A172 (cell line): ENCODE measurements at places on chromosomes 2 and 18.
A peak's percentile ranks its signal among the peaks of the same experiment; 100 is the strongest.

- DNase-seq = peak; percentile 90
Measured at GRCh38 chr2:62999905-63000304, 50.7 kb upstream of the OTX1 start.

- DNase-seq = no peak
Measured at GRCh38 chr2:32379352-32379751, 22.5 kb downstream of the BIRC6 start.

DNA sequence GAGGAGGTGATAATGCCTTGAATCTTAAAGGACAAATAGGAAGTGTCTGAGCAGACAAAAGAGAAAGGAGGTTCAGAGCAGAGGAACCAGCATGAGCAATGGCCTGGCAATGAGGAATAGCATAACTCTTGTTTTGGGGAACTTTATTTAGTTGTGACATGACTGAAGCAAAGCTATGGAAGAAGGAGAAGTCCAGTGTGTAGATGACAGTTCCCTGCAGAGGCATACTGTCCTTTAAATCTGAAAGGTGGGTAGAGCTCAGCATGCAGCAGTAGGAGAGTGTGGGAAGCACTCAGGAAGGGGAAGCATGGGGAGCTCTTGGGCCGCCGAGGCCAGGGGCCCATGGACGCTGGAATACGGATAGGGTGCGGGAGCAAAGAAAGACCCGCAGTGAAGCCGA lies 173.8 kb downstream of the SEPTIN10 start:
- DNase-seq = no peak

DNA sequence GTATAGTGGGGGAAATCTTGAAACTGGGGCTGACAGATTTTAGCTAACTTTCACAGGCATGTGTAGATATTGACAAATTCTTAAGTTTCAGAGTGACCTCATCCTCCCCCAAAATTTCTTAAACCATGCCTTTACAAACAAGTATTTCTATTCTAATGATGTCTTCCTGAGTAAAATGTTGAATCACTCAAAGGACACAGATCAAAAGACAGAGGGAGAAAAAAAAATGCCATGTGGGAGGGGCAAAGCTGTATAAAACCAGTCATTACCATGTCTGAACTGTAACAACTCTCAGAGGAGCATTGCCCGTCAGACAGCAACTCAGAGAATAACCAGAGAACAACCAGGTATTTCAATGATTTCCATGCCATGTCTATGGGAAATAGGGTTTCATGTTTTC lies at the start of gene SERPINB2:
TSS of gene SERPINB2 (plus strand) at position 282 of the 400 bp plus-strand sequence. CDS start 3,740 bp downstream, outside the sequence.
- DNase-seq = no peak

- DNase-seq = no peak
Measured at GRCh38 chr2:186346216-186346615, 139.8 kb upstream of the ZC3H15 start.

DNA sequence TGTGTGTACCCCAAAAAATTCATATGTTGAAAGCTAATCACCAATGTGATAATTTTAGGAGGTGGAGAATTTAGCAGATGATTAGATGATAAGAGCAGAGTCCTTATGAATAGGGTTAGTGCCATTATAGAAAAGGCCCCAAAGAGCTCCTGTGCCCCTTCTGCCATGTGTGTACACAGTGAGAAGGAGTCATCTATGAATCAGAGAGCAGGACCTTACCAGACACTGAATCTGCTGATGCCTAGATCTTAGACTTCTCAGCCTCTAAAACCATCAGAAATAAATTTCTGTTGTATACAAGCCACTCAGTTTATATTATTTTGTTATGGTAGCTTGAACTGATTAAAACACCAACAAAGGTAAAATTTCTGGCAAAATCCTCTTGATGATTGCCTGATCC lies 560.0 kb upstream of the CDH2 start:
- peak; percentile 26 for DNase-seq

- DNase-seq = peak; percentile 21
Measured at GRCh38 chr18:14776801-14777200, 28.8 kb downstream of the ANKRD30B start.

DNA sequence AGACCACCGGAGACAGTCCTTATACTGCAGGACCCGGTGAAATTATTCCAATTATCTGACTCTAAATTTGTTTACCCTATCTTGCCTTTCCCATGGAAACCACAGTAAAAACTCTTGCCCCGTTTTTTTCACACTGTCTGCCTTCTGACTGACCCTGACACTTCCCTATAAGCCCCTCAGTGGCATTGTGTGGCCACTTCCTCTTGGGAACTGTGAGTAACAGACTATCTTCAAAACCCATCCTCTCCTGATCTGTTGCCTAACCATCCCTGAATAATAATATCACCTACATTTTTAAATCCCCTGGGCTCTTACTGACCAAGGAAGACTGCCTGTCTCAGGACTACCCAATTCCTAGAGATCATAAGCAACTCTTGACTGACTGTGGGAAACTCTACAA lies 42.6 kb upstream of the RNF152 start:
- DNase-seq = no peak

GRCh38 chr2:164722616-164723338 lies 101.5 kb upstream of the GRB14 start:
- no peak for DNase-seq

GRCh38 chr18:12246849-12247808 lies 7.0 kb upstream of the CIDEA start:
- DNase-seq = no peak

DNA sequence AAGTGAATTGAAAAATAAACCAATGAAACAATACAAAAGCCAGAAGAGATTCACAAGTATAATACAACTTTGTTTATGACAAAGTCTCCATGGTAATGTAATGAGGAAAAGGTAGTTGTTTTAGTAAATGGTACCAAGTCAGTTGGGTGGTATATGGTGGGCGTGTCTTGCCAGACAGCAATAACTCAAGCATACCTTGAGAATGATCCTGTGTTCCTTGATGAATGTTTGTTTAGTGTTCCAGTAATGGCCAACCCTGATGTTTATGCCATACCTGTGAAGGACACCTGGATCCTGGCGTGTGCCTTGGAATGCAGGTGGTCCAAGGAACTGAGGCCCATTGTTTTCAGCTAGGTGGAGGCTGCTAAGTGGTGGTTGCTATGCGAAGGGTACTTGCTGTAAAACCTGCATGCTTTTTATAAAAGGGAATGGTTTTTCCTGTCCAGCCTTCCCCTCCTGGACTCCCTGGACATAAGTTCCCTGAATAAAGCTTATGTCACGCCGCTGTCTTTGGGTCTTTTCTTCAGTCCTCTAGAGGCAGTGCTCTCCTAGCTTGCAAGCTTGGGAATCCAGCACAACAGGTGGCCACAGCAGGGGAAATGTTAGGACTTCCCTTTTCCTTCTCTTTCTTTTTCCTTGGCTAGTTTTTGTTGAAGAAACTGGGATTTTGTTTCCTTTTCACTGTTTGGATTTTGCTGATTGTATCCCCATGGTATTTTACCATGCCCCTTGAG lies 54.7 kb downstream of the MTA3 start:
- DNase-seq = no peak

GRCh38 chr18:62365420-62365819 lies 40.3 kb downstream of the TNFRSF11A start:
- no peak for DNase-seq

- DNase-seq = no peak
Measured at GRCh38 chr2:38945911-38946310, 56.2 kb downstream of the ARHGEF33 start.

GRCh38 chr2:47249157-47249900 lies 94.2 kb upstream of the STPG4 start:
- no peak for DNase-seq
